Sciatic nerve (tissue), 2 donors: ENCODE measurements at places on chromosomes 5 and 9.

DNA sequence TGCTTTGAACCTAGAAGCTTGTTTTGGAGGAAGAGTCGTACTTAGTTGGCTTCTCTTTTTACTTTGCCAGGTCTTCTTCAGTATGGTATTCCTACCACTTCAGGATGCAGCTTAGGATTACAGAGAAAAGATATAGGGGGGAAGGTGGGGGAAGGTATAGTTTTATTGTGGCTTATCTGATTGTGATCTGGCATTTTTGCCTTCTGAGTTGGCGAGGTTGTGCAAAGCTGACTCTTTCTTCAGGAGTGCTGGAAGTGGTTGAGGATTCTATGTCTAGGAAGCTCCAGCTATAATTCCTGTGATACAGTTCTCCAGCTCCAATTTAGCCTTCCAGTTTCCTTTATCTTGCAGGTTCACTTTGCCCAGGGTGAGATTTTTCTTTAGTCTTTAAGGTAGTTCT lies 7.0 kb downstream of the CDC42SE2 start:
- no peak for DNase-seq

DNA sequence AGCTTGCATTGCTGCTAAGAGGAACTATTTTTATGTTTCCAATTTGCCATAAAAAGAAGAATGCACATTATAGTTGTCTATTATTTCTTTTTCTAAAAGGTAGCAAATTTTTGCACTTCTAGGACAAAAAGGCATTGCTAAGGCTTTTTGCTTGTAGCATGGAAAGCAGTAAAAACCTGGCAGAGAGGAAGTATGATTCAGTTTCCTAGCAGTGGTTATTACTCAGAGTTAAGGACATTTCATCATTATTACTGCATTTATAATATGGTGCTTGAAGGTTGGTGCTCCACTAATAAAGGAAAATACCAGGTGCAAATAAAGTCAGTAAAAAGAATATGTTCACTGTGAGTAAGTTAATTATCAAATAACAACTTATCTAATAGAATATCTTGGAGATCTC lies 179.8 kb upstream of the PLPPR1 start:
- no peak for DNase-seq

DNA sequence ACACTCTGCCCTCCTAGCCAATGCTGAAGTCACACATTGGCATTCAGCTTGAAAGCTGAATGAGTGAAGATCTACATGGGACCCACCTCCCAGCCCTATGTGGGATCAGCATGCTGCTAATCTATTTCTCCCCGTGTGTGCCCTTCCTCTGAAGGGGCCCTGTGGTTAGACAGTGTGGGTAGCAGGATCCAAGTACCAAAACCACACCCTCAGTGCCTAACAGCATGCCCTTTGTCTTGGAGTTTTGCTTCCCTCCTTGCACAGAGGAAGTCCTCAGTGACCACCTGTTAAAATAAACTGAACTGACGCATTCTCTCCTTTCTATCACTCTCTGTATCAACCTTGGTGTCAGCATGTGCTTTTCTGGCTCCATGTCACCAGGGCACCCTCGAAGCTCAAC lies 25.0 kb downstream of the SH3TC2 start:
- no peak for DNase-seq

GRCh38 chr5:67215519-67216471 lies 19.2 kb upstream of the CD180 start:
- DNase-seq, result peak; percentile 86

DNA sequence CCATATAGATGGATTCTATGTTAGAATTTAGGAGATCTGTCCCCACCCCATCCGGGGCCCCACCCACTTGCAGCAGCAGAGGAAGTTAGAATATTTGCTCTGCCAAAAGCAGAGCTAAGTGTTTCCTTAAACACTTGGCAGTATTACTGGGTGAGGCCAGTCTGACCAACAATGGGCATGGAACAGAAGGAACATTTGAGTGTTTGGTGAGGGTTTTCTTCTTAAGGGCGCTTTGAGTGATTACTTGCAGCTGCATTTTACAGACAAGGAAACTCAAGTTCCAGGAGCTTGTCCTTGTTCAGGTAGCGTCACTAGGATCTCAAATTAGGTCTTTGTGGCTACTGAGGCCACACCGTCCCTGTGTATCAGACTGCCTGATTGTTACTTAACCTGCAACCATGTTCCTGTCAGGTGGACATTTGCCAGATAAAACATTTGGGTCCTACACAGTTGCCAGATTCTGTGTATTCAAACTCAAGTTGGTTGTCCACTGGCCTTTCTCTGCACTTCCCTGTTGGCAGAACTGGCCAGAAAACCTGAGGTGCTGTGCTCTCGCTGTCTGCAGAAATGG lies 59.3 kb downstream of the SLC46A2 start:
- no peak for DNase-seq

DNA sequence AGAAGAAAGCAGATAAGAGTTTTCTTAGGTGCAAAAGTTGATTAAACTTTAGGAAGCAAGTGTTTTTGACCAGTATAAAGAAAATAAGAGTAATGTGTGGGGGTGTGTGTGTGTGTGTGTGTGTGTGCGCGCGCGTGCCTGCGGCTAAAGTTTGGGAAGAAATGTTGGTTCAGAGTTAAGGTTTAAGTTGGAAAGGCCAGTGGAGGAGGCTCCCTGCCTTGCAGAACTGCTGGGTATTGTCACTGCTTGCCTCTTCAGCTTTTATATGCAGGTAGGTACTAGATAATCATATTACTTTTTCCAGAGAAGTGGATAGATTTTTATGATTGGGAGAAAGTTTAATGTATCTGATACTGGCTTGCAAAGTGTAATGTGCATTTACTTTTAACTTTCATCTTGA lies 2.0 kb downstream of the PIK3R1 start:
- DNase-seq, result no peak

DNA sequence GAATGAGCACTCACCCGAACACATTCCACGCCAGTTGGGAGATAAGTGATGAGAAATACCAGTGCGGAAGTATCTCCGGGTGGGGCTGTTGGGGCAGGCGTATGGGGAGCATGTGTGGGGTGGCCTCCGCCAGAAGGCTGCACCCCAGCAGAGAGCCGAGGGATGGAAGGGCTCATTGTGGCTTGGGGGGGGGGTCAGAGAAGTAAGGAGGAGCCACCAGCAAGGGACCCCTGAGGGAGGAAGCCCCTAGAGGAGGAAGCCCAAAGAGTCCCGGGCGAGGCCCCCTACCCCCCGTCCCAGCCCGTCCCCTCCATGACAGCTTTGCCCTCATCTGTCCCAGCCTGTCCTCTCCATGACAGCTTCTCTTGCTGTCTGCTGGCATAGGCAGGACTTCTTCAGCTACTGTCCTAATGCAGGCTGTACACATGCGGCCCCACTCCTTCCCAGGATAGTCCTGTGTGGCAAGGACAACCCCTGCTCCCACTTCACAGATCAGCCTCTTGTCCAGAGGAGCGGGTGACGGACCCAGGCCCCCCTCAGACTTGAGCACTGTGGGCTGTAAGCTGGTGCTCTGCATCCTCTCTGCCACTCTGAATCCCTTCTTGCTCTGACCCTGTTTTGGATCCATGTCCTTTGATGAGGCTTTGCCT lies 239.6 kb downstream of the CACNA1B start:
- no peak for DNase-seq

DNA sequence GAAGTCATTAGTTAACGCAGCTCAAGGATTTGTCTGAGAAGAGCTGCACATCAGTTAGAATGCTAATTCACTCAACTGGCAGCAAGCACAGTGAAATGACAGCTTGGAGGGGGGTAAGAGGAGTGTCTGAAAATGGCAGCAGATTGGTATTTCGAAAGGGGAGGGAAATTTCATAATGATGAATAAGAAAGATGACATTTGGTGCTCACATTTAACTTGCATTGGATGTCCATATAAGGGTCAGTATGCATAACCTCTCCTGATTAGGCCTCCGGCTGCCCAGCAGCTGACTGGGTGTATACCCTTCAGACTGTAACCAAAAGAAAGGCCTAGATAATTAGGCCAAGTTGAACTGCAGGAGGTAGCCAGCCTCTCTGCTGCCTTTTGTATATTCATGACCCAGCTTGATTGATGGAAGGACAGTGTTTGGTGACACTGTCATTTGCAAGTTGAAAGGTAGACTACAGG lies 131.0 kb downstream of the PBX3 start:
- DNase-seq, result no peak

DNA sequence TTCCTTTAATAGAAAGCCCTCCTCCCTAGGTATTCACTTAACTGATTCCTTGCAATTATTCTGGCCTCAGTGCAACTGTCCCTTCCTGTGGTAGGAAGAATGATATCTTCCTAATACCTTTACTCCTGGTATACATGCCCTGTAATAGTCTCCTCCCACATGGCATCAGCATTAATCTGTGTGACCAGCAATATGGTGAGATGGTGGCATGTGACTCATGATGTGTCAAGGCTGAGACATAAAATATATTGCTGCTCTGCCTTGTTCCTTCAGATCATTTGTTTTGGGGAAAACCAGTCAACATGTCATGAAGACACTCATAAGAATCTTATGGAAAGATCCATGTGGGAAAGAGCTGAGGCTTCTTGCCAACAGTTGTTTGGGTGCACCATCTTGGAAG lies 149.1 kb upstream of the TRPM3 start:
- no peak for DNase-seq

DNA sequence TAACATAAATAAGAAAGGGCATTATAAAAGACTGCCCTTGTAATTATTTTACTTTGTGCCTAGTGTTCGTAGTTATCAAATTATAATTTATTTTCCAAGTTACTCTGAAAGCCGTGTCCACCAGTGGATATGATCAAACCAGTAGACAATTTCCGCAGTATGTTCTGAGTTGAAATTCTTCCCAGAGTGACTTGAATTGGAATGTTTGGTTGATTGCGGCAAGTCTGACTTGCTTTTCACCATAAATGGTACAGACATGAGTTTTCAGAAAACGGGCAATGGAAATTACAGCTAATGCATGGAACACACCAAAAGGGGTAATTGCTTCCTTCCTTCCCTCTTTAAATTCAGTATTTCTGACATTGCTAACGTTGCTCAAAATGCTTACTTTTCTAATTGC lies 56.6 kb downstream of the CHSY3 start:
- no peak for DNase-seq

GRCh38 chr5:111227226-111227782 lies 3.1 kb downstream of the CAMK4 start:
- no peak for DNase-seq

- DNase-seq, result no peak
These were observed 47.7 kb upstream of the TLX3 start for GRCh38 chr5:171261361-171261760.

DNA sequence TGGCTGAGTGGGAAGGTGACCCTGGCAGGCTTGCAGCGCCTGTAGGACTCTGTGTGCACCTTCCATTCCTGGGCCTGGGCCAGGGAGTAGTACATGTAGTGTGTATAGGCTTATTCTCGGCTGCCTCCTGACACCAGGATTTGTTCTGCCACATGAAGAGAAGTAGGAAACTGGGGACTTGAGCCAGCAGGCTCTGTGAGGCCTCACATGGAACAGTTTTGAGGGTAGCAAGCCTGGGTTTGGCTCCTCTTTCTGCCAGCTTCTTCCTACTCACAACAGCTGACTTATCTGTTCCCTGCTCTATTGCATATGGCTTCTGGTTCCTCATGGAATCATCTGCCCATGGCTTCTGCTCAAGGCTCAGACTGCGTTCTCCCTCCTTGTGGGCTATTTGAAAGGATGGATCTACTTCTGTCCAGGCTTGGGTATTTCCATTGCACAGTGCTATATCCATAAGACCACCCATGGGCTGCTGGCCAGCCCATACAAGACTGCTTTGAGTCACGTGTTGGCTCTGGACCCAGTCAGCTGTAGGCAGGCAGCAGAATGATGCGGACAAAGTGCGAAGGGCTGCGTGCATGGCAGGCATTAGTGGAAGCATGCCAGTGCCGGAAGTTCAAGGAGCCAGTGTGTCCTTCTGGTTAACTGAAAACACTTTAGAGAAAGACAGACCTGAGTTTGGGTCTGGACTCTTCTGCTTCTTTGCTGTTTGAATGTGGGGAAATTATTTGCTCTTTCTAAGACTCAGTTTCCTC lies 11.0 kb upstream of the INSYN2B start:
- no peak for DNase-seq

DNA sequence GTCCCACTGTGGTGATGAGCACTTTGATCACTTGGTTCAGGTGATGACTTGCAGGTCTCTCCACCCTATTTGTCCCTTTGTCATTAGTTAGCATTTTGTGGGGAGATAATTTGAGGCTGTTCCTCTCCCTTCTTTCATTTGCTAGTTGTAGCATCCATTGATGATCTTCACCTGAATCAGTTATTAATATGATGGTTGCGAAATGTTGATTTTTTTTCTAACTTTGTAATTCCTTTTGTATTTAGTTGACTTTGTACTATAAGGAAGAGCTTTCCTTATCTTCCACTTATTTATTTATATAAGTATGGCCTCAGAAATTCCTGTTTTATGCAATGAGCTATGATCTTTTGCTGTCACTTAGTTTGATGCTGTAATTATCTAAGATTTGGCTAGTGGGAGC lies 12.6 kb downstream of the TRIO start:
- DNase-seq, result no peak

- no peak for DNase-seq
These were observed 244.0 kb downstream of the ARHGAP26 start for GRCh38 chr5:143014017-143014651.

DNA sequence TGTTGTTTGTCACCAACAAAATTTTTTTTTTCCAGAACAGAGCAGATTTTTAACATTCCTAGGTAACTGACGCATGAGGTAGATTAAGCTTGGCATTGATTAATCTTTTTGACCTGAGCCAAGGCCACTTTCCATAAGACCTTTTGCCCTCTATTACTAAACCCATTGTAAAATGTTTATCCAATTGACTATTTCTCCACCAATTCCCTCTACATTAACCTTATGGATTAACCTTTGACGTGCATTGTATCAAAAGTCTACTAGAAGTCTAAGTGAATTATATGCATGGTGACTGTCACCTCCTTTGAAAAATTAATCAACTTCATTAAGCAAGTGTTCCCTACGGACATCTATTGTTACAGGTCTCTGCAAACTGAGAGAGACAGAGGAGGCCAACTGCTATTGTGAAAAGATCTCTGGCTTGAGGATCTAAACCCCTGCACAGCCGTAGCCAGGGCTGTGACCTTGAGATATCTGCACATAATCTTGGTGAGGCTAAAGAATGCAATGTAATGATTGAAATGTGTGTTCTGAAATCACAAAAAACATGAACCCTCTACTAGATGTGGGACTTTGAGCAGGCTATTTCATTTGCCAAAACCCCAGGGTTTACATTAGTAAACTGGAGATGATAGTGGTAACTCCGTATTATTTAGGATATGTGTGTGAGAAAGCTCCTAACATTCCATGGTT lies 632.2 kb downstream of the TLR4 start:
- no peak for DNase-seq

DNA sequence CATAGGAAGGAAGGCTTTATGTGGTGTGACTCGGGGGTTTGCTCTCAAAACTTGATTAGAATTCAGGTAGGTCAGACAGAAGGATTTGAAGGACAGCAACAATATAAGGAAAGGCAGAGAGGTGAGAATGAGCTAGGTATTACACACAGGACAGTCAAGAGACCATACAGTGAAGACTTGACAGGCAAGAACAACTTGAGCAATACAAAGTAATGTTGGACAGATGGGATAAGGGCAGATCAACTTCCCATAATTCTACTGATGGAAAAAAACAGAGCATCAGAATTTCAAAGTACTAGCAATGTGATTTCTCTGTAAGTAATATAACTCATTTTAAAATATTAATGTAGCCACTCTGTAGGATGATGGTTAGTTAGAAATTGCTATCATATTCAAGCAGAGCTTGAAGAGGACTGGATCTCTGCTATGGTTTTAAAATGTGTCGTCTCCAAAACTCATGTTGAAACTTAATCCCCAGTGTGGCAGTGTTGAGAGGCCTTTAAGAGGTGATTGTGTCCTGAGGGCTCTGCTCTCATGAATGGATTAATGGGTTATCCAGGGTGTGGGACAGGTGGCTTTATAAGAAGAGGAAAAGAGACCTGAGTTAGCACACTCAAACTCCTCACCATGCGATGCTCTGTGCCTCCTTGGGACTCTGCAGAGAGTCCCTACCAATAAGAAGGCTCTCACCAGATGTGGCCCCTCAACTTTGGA lies 22.4 kb upstream of the HOMER1 start:
- no peak for DNase-seq
